H4 (cell line): ENCODE measurements at places on chromosomes 3 and 15.

DNA sequence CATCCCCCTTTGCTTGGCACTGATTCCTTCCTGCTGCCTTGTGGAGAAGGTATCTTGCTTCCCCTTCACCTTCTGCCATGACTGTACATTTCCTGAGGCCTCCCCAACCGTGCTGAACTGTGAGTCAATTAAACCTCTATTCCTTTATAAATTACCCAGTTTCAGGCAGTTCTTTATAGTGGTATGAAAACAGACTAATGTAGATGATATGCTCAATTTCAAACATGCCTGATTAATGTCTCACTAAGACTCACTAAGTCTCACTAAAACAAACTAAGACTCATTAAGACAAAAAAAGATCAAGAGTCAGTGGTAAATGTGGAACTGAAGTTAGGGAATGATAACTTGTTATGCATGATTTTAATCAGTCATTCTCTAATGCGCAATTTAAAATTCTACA lies 606.6 kb downstream of the RBMS3 start:
- no peak for DNase-seq

DNA sequence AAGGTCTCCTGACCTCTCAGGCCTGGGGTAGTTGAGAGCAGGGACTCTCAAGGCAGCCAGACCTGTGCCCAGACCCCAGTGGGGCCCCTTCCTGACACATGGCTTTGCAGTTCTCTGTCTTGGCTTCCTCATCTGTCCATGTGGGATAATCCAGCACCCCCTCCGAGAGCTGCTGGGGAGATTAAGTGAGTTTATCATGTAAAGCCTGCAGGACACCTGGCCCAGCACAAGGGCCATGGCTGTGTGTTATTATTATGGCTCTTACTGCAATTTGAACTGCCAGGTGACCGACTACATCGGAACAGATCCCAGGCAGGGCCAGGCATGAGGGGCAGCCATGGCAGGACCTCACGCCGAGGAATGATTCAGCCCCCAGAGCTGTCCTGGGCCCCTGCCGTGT lies 12.6 kb downstream of the DUSP7 start:
- DNase-seq, result no peak

GRCh38 chr3:41716471-41716870 lies 245.4 kb downstream of the ULK4 start:
- DNase-seq, result no peak

- no peak for DNase-seq
Observed at GRCh38 chr3:7106635-7107034, 245.7 kb downstream of the GRM7 start.

DNA sequence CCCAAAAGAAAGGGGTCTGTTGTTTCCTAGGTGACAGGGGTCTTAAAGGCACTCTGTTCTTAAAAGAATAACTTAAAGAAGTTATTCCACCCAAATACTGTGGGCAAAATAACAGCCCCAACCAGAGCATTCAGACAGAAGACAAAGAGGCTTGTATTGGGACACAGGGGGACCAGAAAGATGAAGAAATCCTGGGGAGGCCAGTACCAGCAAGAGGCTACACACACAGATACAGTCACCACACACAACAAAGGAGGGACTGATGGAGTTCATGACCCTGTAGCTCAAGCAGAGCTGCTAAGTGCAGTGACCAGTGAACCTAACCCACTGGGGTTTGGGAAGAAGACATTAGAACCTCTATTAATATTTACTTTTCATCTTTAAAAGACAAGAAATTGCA lies 59.0 kb downstream of the MTHFS start:
- no peak for DNase-seq

- DNase-seq, result no peak
Observed at GRCh38 chr3:150912501-150912900, 7.3 kb upstream of the MINDY4B start.

- peak; percentile 67 for DNase-seq
Observed at GRCh38 chr3:13598926-13599886, 50.3 kb downstream of the FBLN2 start.

DNA sequence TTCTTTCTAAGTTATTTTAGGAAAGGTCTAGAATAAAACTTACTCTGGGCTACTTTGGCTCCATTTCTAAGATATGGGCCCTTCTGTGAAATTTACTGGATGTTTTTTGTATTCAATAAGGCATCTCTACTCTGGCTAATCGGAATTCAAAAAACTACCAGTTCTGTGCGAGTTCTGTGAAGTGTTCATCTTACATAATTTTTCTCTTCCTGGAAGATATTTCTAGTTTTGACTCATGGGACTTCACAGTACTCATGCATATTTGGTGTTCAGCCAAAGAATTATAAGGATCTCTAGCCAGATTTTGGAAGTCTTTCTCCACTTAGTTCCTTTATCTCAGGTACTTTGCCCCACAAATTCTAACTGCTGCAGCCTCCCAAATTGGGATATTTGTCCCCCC lies 46.4 kb upstream of the MBNL1 start:
- no peak for DNase-seq
